Type B pancreatic cell (in vitro differentiated cells): ENCODE measurements at places on chromosomes 16 and 17. TPM values are rescaled to one million over a fixed set of nuclear protein-coding genes. Genes with fewer than 3 reads are reported as not detected.

Gene TMC8
- total RNA-seq, result 0.85 and 0.90 TPM in 2 replicates

Gene PDF
- total RNA-seq, result 14.6 and 19.0 TPM in 2 replicates

Gene ADAT1
- total RNA-seq, result 39.6 and 51.9 TPM in 2 replicates

Gene HES7
- 0.46 TPM in 1 of 2 replicates, not detected in the other for total RNA-seq

Gene SLC52A1
- total RNA-seq, result 0.19 and 1.5 TPM in 2 replicates

Gene KRTAP1-4
- not detected in 2 replicates for total RNA-seq

- no peak for DNase-seq
- no peaks in the 10 kb centered on the region for H3K36me3 ChIP-seq
- no peak overlapping the region for H3K4me3 ChIP-seq
- no peak overlapping the region for H3K27ac ChIP-seq
- H3K27me3 ChIP-seq, result peaks cover 9% of the 10 kb centered on the region
- peaks cover 5% of the 10 kb centered on the region for H3K4me1 ChIP-seq
Observed at GRCh38 chr17:39064374-39064773, 87.1 kb downstream of the PLXDC1 start.

DNA sequence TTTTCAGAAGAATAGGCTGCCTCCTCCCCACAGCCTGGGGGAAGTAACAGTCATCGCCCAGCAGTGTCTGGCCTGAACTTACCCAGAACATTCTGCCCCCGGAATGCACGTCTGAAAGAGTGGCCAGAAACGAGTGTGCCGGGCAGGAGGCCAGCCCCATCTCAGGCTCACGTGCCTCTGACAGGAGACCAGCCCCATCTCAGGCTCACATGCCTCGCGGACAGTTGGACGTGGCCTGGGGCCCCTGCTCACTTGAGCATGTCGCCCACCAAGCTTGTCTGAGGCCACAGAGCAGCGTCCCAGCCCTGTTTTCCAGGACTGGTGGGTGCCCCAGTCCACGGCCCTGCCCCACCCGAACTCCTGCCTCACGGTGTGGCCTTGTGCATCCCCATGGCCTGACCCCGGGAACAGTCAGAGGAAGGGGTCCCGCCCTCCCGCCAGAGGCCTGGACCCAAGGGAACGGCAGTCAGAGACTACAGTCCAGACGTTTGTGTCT, 16.3 kb upstream of the CDH15 start:
- no peaks in the 10 kb centered on the region for H3K36me3 ChIP-seq
- H3K27me3 ChIP-seq, result no peaks in the 10 kb centered on the region
- peaks cover 9% of the 10 kb centered on the region for H3K4me1 ChIP-seq
- H3K27ac ChIP-seq, result no peak overlapping the region

DNA sequence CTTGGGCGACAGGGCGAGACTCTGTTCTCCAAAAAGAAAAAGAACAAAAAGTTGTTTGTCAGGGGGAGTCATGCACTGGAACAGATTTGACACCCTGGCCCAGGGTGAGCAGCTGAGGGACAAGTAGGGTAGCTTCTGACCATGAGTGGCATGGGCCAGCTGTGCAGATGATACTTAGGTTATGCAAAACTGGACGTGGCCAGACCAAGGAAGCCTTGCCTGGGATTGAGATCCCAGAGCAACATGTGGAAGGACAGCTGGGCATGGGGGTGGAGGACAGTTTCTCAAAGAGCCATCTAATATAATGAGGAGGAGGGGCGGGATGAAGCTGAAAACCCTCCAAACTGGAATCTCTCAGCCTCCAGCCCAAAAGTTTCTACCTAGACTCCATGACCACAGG, 19.6 kb upstream of the SLC35B1 start:
- no peak overlapping the region for H3K4me3 ChIP-seq
- no peak overlapping the region for H3K27ac ChIP-seq
- no peaks in the 10 kb centered on the region for H3K27me3 ChIP-seq

DNA sequence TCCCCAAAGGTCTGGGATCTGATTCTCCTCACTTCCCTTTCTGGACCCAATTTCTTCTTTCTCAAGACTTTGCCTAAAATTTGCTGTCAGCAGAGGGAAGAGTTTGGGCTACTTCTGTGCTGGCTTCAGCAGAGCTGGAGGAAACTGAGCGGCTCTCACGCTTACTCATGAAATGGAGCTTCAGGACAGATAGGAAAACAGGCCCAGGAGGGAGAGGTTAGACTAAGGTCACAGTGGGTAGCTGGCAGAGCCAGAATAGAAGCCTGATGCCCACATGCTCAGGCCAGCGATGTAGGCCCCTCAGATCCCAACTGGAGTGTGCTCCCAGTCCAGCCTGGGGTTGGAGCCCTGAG, 593 bp downstream of the SLC38A7 start:
- peaks cover 4% of the 10 kb centered on the region for H3K27me3 ChIP-seq
- H3K4me3 ChIP-seq, result peak overlapping the region; percentile 94
- peaks cover 7% of the 10 kb centered on the region for H3K36me3 ChIP-seq
- DNase-seq, result no peak

DNA sequence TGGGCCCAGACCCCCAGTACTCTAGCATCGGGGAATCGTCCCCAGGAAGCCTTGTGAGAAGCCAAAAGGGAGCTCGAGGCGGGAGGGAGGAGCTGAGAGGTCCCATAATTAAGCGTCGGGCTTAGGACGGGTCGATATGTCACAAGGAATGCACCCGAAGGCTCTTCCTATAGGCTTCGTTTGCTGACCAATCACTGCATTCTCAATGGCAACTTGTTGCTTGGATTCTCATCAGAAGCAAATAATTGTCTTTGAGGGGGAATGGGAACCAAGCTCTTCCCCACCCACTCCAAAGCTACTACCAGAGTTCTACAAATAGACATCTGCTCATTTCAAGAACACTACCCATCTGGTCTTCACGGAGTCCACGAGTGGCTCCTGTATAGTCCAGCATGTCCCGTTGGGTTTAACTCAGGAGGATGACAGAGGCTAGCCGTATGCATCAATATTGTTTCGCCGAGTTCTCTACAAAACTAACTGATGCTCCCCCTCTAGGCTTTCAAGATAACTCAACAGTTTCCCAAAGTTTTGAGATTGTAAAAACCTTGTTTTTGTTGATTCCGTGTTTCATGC, 628 bp upstream of the BLMH start:
- no peak overlapping the region for H3K4me3 ChIP-seq
- H3K36me3 ChIP-seq, result peaks cover 4% of the 10 kb centered on the region
- peaks cover 13% of the 10 kb centered on the region for H3K4me1 ChIP-seq
- no peak for DNase-seq
- H3K27ac ChIP-seq, result no peak overlapping the region

DNA sequence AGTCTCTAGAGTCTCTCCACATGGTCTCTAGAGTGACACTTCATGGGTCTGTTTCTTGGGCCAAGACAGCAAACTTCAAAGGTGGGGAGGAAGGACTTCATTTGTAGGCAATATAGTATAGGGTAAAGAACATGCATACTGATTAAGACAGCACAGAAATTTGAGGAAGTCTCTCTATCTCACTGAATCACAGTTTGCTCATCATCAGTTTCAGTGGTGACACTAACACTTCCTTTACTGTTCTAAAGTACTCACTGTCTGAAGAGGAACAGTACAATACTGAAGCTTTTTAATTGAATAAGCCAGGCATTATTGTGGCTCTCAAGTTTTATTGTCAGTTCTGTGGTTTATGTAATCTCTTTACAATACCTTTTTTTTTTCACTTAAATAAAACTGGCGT, 656.4 kb upstream of the CDH8 start:
- H3K27ac ChIP-seq, result no peak overlapping the region
- H3K4me3 ChIP-seq, result no peak overlapping the region
- no peaks in the 10 kb centered on the region for H3K27me3 ChIP-seq
- H3K36me3 ChIP-seq, result no peaks in the 10 kb centered on the region
- no peak for DNase-seq

DNA sequence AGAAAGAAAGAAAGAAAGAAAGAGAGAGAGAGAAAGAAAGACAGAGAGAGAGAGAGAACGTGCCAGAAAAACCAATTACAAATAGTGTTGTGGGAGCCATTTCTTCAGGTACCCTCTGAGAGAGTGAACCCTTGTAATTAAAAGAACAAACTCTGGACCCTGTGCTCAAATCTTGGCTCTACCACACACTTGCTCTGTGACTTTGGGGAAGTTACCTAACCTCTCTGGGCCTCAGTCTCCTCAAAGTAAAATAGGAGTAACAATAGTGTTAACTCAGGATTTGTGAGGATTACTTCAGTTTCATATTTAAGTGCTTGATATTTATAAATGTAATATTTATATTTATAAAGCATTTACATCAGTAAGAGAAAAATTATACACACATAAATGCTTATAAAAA, 139.8 kb downstream of the GSG1L start:
- no peak for DNase-seq
- peaks cover 12% of the 10 kb centered on the region for H3K4me1 ChIP-seq
- no peak overlapping the region for H3K4me3 ChIP-seq

GRCh38 chr16:83040174-83040573, 413.4 kb downstream of the CDH13 start:
- no peak overlapping the region for H3K4me3 ChIP-seq
- peaks cover 16% of the 10 kb centered on the region for H3K27me3 ChIP-seq
- H3K4me1 ChIP-seq, result no peaks in the 10 kb centered on the region
- no peak for DNase-seq

DNA sequence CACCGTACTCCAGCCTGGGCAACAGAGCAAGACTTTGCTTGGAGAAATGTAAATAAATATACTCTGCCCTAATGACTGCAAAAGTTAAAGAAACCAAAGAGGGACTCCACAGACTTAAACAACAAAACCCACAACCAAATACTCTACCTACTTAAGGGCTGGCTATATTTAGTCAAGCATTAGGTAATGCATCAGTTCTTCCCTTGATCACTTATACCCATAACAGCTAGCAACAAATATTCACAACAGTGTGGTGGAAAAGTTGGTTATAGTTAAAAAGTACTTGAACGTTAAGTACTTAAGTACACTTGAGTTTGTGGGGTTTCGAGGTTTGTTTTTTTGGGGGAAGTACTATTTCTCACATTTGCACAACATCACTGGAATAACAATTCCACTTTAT, 5.4 kb upstream of the HEXIM2 start:
- H3K4me3 ChIP-seq, result peak overlapping the region; percentile 44
- peaks cover 9% of the 10 kb centered on the region for H3K36me3 ChIP-seq
- no peak for DNase-seq
- H3K27ac ChIP-seq, result peak overlapping the region; percentile 83
- no peaks in the 10 kb centered on the region for H3K27me3 ChIP-seq

- no peak for DNase-seq
- no peak overlapping the region for H3K4me3 ChIP-seq
- H3K27me3 ChIP-seq, result peaks cover 11% of the 10 kb centered on the region
Observed at GRCh38 chr16:13552062-13552959, 367.6 kb upstream of the ERCC4 start.

DNA sequence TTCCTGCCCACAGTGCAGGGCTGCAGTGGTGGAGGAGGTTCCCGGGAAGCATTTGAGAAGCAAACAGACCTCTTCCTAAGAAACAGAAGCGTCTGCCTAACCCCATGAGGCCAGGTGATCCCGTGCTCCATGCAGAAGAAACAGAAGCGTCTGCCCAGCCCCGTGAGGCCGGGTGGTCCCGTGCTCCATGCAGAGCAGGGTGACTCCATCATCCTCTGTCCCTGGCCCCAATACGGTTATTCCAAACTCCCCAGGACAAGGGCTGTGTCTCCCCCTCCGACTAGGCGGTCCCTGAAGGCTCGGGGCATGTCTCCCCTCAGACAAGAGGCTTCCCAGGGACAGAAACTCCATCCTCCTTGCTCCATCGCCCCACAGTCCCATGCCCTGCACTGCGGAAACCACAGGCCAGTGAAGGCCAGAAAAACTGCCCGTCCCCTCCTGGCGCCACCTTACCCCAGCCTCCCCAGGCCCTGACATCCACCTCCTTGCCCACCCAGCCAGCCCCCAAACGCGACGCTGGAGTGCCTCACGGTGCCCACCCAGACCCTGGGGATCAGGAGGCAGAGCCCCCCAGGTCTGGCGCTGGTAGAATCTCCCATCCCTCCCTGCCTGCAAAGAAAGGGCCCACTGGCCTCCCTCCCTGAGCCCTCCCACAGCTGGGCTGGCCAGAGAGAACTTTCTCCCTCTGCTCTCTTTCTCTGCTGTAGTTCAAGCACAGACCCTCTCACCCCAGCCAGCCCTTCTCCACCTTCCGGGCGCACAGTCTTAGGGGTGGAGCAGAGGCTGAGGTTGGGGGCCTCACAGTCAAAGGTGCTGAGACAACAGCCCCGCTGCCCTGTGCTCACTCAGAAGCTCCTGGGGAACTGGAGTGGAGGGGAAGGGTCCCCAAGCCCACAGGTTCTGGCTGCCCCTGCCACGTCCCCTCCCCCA, 30.6 kb upstream of the KRT17 start:
- H3K27ac ChIP-seq, result peak overlapping the region; percentile 98
- H3K4me1 ChIP-seq, result peaks cover 9% of the 10 kb centered on the region
- DNase-seq, result no peak
- H3K36me3 ChIP-seq, result no peaks in the 10 kb centered on the region
- H3K27me3 ChIP-seq, result no peaks in the 10 kb centered on the region
- H3K4me3 ChIP-seq, result no peak overlapping the region

GRCh38 chr17:61205401-61205800, 194.2 kb upstream of the TBX2 start:
- H3K36me3 ChIP-seq, result no peaks in the 10 kb centered on the region
- H3K4me3 ChIP-seq, result no peak overlapping the region
- DNase-seq, result no peak
- H3K27ac ChIP-seq, result no peak overlapping the region

- DNase-seq, result no peak
- peaks cover 49% of the 10 kb centered on the region for H3K4me1 ChIP-seq
- no peak overlapping the region for H3K4me3 ChIP-seq
- peak overlapping the region; percentile 77 for H3K27ac ChIP-seq
- H3K27me3 ChIP-seq, result no peaks in the 10 kb centered on the region
Observed at GRCh38 chr16:14527411-14528044, 102.5 kb downstream of the PARN start.

DNA sequence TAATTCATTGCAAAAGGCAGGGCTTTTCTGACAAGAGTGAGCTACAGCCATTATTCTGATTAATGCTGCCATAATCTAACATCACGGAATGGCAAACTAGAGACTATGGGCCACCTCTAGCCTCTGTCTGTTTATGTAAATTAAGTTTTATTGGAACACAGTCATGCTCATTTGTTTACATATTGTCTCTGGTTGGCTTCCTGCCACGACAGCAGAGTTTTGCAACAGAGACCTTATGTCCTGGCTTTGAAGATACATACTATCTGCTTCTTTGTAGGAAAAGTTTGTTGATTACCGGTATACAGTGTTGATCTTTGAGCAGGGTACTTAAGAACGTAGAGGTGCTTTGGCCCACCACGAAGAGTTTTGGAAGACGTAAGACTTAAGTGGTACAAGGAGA, 715.9 kb upstream of the RBFOX1 start:
- DNase-seq, result no peak
- H3K27me3 ChIP-seq, result peaks cover 3% of the 10 kb centered on the region
- no peak overlapping the region for H3K27ac ChIP-seq
- no peaks in the 10 kb centered on the region for H3K36me3 ChIP-seq
- no peaks in the 10 kb centered on the region for H3K4me1 ChIP-seq
- no peak overlapping the region for H3K4me3 ChIP-seq

- peak within 1 kb of the TSS; percentile 76 for H3K4me3 ChIP-seq
- peak within 1 kb of the TSS; percentile 16 for H3K27ac ChIP-seq
- H3K4me1 ChIP-seq, result peaks cover 10% of the 10 kb centered on the region
- no peaks in the 10 kb centered on the region for H3K36me3 ChIP-seq
- no peak for DNase-seq
Observed at GRCh38 chr17:47733047-47733673, at the start of gene TBX21. Gene TBX21 (plus strand): TSS chr17:47733236. CDS start chr17:47733455, 219 bp downstream.
